ENCODE measurements at places on chromosomes 6 and 20.

DNA sequence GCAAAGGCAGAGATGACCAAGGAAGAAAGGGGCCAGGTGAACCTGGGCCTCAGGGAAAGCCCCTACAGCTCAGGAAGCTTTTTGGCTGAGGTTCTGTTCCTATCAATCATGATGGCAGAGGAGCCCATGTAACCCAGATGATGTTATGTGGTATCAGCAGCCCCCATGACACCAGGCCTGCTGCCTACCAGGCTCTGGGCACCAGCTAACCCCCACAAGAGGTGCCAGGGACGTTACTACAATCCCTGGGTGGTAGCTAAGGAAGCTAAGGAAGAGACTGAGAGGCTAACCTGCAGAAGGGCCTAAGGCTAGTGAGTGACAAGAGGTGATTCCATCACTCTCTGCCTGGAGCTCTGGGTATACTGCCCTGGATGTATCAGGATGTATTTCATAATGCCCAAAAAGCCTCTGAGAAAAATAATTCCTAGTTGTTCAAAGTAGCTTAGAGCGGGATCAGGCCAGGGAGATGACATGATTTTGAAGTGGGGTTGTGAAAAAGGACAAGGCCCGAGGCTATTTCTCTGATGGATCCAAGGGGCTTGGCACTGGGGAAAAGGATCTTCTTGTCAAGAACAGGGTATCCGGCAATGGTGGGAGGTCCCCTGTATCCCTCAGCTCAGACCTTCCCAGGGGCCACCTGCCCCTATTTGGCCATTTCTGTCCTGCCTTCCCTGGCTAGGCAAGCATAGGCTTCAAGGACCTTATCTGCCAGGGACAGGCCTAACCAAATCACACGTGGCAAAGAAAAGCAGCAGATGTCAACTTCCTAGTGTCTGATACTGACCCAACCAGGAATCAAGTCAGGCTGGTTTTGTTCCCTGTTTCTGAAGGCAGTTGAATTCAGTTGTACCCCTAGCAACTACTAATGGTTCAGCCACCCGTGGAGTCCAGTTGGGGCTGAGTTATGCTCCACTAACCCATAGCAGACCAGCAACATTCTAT is 41.3 kb downstream of the PANK2 start:
- no peak for DNase-seq

DNA sequence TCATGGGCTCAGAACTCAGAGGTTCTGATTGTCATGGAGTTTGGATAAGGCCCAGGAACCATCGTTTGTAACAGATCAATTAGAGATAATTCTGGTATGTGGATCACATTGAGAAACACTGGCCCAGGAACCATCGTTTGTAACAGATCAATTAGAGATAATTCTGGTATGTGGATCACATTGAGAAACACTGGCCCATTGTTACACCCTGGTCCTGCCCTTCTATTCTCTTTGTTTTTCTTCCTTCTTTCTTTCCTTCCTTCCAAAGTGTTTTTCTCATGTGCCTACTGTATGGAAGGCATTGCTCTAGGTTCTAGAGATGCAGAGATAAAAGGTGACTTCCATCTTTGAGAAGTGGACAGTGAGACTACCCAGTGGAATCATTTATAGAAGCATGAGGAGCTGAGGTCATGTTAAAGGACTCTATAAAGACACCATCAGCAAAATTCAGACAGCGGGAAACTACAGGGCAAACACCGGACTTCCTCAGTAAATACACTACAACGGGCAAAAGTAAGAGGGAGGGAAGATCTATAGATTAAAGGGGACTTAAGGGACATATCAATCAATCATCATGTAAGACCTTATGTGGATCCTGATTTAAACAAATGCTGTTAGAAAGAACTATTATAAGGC is 153.8 kb downstream of the UNC5CL start:
- DNase-seq, result no peak

GRCh38 chr6:70973604-70974003 is 16.7 kb upstream of the B3GAT2 start:
- DNase-seq, result no peak

DNA sequence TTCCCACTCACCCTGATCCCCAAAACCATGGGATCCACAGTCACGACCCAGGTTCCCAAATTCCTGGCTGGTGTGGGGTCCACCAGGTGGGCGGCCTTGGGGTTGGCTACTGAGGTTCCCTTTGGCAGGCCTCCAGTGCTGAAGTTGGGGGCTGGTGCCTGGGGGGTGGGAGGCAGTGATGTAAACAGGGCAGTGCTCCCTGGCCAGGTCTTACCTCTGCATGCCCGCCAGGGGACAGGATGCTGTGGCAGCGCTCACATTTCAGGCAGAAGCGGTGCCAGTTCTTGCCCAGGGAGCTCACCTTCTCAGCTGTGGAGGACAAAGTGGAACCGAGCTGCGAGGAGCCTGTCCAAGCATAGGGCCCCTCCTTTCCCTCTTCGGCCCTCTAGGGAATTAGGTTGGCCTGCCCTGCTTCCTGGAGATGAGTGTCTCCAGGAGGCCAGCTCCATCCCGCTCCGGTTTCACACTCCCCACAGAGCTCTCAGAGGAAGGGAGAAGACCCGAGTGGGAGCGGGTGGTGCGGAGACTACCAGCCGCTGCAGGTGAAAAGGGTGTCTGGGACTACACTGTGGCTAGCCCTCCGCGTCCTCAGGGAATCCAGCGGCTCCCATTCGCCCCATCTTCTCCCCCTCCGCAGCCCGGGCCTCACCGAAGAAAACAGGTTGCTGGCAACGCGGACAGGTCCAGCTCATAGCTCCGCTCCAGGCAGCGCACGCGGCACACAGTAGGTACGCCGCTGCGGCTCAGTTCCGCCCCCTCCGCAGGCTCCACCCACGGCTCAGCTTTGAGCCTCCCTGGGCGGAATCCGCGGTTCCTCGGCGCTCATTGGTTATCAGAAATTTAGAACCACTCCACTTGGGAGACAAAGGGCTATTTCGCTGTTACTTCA is at the start of gene CRIP3:
Gene CRIP3 (minus strand): TSS at position 726 of the 889 bp plus-strand sequence. CDS start 34 bp downstream, at position 692.
- peak; percentile 73 for DNase-seq

DNA sequence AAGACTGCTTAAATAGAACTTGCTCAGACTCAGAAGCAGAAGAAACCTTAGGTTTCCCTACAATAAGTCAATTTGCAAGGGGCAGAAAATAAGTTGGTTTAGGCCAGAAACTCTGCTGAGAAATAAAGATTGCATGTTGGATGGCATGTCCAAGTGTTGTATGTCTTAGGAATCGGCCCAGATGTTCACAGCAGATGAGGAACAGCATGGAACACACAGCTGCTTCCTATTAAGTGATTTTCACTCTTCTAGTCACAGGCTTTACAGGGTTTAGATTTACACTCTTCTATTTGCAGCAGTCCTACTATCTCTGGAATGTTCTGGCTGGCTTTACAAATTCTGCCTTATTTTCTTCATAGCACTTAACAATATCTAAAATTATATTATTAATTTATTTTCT is 3.2 kb downstream of the ZKSCAN4 start:
- DNase-seq, result no peak

- DNase-seq, result no peak
Measured at GRCh38 chr6:50891290-50891689, 72.6 kb downstream of the TFAP2B start.

DNA sequence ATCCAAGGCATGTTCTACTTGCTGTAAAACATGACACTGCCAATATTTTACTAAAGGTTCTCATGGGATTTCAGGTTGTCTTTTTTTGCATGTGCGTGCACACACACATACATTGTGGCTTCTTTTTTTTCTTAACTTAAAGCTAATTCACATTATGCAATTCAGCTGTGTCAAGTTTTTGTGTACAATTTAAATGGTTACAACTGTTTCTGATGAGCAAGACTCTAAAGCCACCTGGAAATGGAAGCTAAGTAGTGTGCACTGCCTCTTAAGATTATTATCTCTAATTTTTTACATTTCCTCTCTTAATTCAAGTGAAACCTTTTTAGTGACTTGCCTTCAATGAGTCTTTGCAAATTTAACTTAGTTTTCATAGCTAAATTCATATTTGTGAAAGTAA is 75.3 kb downstream of the TULP4 start:
- peak; percentile 26 for DNase-seq

GRCh38 chr20:23649830-23650417 is 12.2 kb upstream of the CST3 start:
- DNase-seq, result no peak

DNA sequence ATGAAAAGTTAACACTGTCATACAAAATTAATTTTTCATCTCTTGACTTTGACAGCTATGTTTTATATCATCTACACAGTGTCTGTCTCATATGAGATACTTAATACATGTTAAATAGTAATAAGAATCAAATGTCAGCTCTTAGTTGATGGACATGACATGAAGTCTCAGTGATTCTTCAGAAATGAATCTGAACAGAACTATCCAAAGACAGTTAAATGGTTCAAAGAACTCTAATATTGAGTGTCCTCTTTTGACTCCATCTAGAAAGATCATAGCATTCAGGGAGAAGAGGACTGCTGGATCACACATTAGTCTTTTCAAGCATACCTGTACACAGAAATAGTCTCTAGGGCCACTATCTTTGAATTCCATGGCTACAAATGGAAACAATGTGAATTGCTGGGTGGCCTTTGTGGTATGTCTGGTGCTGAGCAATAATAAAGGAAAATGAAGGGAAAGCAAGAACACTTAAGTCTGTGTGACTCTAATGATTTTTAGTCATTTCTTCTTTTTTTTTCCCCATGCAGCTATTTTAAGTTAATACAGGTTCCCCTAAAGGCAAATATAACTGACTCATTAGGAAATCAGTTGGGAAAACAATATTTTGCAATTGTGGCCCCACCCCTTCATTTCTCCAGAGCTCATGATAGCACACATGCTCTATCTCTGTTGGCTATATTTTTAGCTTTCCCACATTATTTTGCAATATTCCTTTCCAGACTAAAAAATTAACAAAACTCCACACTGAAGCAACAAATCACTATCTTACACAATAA is 367.5 kb downstream of the GRIK2 start:
- DNase-seq, result no peak

- DNase-seq, result no peak
Measured at GRCh38 chr6:142531727-142532126, 229.9 kb downstream of the ADGRG6 start.

- no peak for DNase-seq
Measured at GRCh38 chr20:45892049-45892825, 1.1 kb downstream of the CTSA start.

- DNase-seq, result no peak
Measured at GRCh38 chr20:22080985-22081384, 375.5 kb downstream of the PAX1 start.

DNA sequence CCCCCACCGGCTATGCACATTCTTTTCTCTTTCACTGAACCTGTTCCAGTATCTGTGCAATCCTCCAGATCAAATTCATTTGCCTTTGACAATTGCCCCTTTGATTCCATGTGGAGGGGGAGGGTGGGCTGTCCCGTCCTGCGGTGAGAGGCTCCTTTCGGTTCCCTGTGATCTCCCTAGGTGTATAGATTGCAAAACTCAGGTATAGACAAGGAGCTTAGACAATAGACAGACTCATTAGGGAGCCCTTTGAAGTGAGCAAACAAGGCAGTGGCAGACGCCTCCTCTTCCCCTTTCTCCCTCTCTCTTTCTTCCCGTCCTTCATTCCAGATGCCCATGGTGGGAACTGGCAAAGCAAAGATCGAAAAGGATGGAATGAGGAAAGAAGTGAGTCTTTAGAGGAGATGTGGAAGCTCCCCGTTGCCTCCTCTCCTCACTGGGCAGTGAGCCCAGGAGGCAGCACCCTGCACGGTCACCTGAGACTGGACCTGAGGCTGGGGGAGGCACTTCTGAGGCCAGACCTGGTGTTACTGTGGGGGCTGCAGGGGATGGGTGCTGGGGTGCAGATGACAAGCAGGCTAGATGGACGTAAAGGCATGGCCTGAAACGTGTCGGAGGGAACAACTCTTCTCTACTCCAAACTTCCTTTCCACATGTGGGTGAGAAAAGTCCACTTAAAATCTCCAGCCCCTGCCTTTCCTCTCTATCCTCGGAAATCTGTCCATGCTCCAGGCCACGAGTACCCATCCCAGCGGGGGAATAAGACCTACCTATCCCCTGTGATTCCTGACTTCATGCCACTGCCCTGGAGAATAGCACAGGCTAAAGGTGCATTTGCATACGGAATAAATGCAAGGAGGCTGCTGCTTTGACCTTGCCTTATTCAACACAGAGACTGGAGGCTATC is 256.6 kb upstream of the FOXQ1 start:
- DNase-seq, result no peak

GRCh38 chr20:20593447-20594170 is 118.8 kb downstream of the RALGAPA2 start:
- no peak for DNase-seq

- DNase-seq, result no peak
Measured at GRCh38 chr20:7195704-7196103, 428.2 kb downstream of the BMP2 start.

Data from CD4-positive, CD25-positive, alpha-beta regulatory T cell (primary cell).